ENCODE measurements at places on chromosomes 2 and 18.

DNA sequence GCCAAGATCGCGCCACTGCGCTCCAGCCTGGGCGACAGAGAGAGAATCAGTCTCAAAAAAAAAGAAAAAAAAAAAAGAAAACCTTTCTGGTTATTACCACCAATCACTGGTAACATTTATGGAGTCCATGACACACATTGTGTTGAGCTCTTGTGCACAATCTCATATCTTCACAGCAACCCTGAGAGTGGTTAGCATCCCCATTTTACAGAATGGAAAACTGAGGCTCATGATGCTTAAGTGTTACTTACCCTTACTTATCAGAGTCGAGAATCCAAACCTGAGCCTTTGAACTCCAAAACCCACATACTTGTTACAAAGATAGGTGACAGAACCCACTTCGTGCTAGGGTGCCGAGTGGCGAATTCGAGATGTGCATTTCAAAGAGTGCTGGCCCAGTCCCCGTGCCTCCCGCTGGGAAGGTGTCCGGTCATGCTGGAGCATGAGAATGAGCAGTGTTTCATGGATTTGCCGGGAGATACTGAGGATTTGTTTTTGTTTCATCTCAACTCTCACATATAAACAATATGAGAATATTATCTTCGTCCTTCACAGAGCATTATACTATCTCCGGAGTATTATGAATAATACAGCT is 50.9 kb downstream of the CYP27C1 start:
- DNase-seq: no peak

- DNase-seq: no peak
These were observed 270.9 kb upstream of the TCF4 start for GRCh38 chr18:55858661-55859515.

DNA sequence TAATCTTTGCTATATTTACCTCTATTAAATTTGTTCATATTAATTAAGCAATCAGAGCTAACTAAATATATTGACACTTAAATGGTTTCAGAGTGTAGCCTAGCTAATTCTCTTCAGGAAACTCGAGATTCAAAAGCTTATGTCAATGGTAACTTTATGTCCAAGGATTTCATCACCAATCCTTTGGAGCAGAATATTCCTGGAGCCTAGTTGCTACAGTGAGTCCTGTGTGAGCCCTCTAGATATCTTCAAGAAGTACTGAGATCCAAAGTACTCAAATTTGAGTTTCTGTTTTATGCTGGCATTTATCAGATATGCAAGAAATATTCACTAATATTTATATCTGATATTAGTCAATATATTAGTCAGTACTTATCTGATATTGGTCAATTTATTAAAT is 31.3 kb downstream of the DTNA start:
- DNase-seq: no peak

- DNase-seq: no peak
These were observed 220.7 kb downstream of the PRKCE start for GRCh38 chr2:45872211-45872610.

DNA sequence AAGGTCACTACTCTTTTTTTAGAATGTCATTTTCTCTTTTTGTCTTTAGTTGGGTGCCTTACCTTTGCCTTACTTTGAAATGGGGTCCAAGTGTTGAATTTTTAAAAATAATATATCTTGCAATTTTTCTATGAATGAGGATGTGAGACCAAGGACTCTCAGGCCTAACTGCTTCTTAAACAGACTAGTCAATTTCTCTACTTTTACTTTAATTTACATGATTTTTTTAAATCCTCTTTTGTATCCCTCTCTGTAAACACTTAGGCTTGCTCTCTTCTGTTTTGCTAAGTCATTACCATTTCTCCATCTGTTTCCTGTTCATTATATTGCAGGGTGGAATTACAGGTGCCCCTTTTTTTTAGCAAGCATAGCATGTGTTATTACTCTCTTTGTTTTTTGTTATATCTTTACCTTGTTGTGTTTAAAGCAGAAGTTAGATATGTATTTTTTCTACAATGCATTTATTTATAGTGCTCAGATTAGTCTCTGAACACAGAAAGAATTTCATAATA is 261.8 kb downstream of the SPAG16 start:
- DNase-seq: no peak

GRCh38 chr2:506866-507265 is 170.3 kb downstream of the TMEM18 start:
- no peak for DNase-seq

- no peak for DNase-seq
These were observed 130.0 kb downstream of the FMNL2 start for GRCh38 chr2:152464851-152465470.

All from stimulated activated CD8-positive, alpha-beta memory T cell treated with anti-CD3 and anti-CD28 coated beads, Interleukin-4, amount 100 ng/mL, for 24 hours (primary cell).